ENCODE measurements at places on chromosomes 2 and 18. TPM values are rescaled to one million over a fixed set of nuclear protein-coding genes. Genes with fewer than 3 reads are reported as not detected.

DNA sequence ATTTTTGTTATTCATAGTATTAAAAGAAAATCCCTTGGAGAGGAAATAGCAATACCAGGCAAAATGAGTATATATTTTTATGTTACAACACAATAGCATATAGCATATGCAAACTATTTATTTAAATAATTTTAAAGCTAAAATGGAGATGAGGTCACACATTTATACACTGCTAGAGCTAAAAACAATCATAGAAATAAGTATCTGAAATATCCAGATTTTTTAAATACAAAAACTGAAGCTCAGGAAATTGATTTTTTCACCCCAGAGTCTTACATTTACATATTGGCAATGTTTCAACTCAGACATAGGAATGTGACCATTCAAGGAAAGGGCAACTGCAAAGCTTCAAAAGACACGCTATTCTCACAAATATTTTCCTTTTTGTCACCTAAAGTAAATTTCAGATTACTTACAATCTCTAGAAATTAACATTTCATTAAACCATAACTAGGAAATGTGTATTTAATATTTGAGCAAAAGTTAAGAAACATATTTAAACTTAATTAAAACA is 8.9 kb downstream of the TFPI start:
- DNase-seq, result no peak
- H3K4me1 ChIP-seq, result peaks cover 91% of the 10 kb centered on the region
- H3K4me3 ChIP-seq, result no peak overlapping the region
- no peaks in the 10 kb centered on the region for H3K27me3 ChIP-seq
- H3K36me3 ChIP-seq, result peaks cover 32% of the 10 kb centered on the region
- peak overlapping the region; percentile 90 for H3K27ac ChIP-seq

- no peaks in the 10 kb centered on the region for H3K36me3 ChIP-seq
- no peak for DNase-seq
- H3K27ac ChIP-seq, result no peak overlapping the region
- no peaks in the 10 kb centered on the region for H3K4me1 ChIP-seq
- no peak overlapping the region for H3K4me3 ChIP-seq
Observed at GRCh38 chr2:56510610-56511009, 326.8 kb downstream of the CCDC85A start.

- DNase-seq, result no peak
- peak overlapping the region; percentile 94 for H3K4me3 ChIP-seq
- peaks cover 36% of the 10 kb centered on the region for H3K4me1 ChIP-seq
- peaks cover 7% of the 10 kb centered on the region for H3K27me3 ChIP-seq
- H3K27ac ChIP-seq, result peak overlapping the region; percentile 99
- H3K36me3 ChIP-seq, result peaks cover 25% of the 10 kb centered on the region
Observed at GRCh38 chr2:71069376-71069775, 928 bp downstream of the NAGK start.

PSME4 gene
- 36.2 TPM for total RNA-seq

GRCh38 chr2:105409717-105410116 is 10.9 kb upstream of the FHL2 start:
- H3K27me3 ChIP-seq, result peaks cover 32% of the 10 kb centered on the region
- no peak overlapping the region for H3K4me3 ChIP-seq
- H3K36me3 ChIP-seq, result no peaks in the 10 kb centered on the region
- peaks cover 18% of the 10 kb centered on the region for H3K4me1 ChIP-seq

DNA sequence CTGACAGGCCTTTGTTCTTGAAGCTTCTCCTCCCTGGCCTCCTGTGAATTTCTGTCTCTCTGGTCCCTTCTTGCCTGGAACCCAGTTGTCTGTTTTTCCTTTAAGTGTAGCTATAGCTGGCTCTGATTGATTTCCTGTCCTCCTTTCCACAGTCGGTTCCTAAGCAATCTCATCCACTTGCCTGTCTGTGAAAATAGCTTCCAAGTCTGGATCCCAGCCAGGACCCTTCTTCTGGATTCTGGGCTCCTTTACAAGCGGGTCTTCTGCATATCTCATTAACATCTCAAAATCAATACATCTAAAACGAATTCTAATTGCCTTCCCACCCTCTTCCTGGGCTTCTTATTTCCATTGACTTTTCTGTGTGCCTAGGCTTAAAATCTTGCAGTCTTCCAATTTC is 124.9 kb downstream of the DAW1 start:
- H3K4me1 ChIP-seq, result no peaks in the 10 kb centered on the region
- H3K4me3 ChIP-seq, result no peak overlapping the region
- no peaks in the 10 kb centered on the region for H3K27me3 ChIP-seq

GRCh38 chr2:28673338-28673737 is 78.3 kb upstream of the PPP1CB start:
- no peak overlapping the region for H3K4me3 ChIP-seq
- H3K4me1 ChIP-seq, result peaks cover 8% of the 10 kb centered on the region
- H3K27me3 ChIP-seq, result no peaks in the 10 kb centered on the region
- H3K27ac ChIP-seq, result no peak overlapping the region
- no peak for DNase-seq
- no peaks in the 10 kb centered on the region for H3K36me3 ChIP-seq

GRCh38 chr2:195471163-195471562 is 185.9 kb upstream of the SLC39A10 start:
- DNase-seq, result no peak
- H3K36me3 ChIP-seq, result no peaks in the 10 kb centered on the region
- H3K27ac ChIP-seq, result no peak overlapping the region
- peaks cover 4% of the 10 kb centered on the region for H3K4me1 ChIP-seq

- no peak for DNase-seq
- H3K36me3 ChIP-seq, result no peaks in the 10 kb centered on the region
- H3K27ac ChIP-seq, result peak overlapping the region; percentile 96
- no peaks in the 10 kb centered on the region for H3K27me3 ChIP-seq
- peak overlapping the region; percentile 10 for H3K4me3 ChIP-seq
Observed at GRCh38 chr2:33069894-33070651, 123.3 kb downstream of the LTBP1 start.

GRCh38 chr2:204015118-204015843 is 78.7 kb downstream of the ICOS start:
- H3K36me3 ChIP-seq, result no peaks in the 10 kb centered on the region
- H3K27ac ChIP-seq, result no peak overlapping the region
- no peak for DNase-seq

PCARE gene
- total RNA-seq, result not detected

GKN2 gene
- total RNA-seq, result not detected

HRH4 gene
- total RNA-seq, result not detected

DNA sequence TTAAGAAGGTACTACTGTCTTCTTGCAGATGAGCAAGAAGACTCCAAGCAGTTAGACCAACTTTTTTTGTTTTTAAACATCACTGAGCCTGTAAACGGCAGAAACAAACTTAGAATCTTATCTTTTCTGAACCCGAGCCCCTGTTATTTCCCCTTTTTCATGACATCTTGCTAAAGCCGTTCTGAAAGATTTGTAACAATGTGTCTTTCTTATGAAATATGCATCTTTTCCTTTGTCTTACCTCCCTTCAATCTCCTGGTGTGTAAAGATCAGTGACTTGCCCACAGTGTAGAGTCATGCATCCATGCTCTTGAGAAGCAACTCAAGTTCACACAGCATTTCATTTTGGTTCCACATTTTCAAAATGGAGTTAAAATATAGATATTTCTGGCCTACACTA is 288.8 kb upstream of the CELF4 start:
- no peaks in the 10 kb centered on the region for H3K36me3 ChIP-seq
- no peak for DNase-seq
- H3K27me3 ChIP-seq, result no peaks in the 10 kb centered on the region
- no peaks in the 10 kb centered on the region for H3K4me1 ChIP-seq
- H3K4me3 ChIP-seq, result no peak overlapping the region
- no peak overlapping the region for H3K27ac ChIP-seq

- H3K27me3 ChIP-seq, result no peaks in the 10 kb centered on the region
- no peak overlapping the region for H3K27ac ChIP-seq
- H3K36me3 ChIP-seq, result peaks cover 38% of the 10 kb centered on the region
Observed at GRCh38 chr18:36849288-36850006, 20.5 kb downstream of the KIAA1328 start.

CHRND gene
- total RNA-seq, result not detected

GRCh38 chr2:141068053-141068682 is 1062.6 kb downstream of the LRP1B start:
- DNase-seq, result no peak
- no peaks in the 10 kb centered on the region for H3K4me1 ChIP-seq
- no peaks in the 10 kb centered on the region for H3K36me3 ChIP-seq
- H3K27ac ChIP-seq, result no peak overlapping the region
- H3K4me3 ChIP-seq, result no peak overlapping the region

- H3K4me3 ChIP-seq, result no peak overlapping the region
- no peaks in the 10 kb centered on the region for H3K4me1 ChIP-seq
- no peaks in the 10 kb centered on the region for H3K27me3 ChIP-seq
- DNase-seq, result no peak
Observed at GRCh38 chr2:172198908-172199307, 96.2 kb upstream of the DLX2 start.

DNA sequence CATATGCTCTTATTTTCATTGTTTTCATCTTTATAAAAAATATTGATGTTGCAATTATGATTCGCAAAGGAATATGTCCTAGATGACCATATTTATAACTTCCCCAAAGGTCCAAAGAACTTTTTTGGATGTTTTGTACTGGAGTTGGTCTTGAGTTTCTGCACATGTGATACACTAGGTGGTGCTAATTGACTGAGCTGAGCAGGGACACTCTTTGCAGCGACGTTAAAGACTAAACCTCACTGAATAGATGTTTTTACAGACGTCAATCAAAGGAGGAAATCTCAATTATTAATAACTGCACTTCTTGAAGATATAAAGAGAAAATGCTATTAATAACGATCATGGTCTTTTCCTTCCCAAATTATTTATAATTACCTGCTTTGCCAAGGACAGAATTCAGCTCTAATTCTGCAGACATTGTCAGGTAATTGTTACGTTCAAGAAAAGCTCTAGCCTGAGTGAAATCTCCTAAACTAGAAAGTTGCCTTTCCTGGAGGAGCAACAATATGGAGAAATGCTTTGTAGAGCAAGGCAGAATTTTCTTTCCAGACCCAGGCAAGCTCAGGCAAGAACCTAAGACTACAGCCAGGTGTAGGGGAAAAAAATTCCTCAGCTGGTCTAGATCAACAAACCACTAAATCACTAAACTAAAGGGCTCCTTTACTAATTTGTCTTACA is 119.3 kb upstream of the RBBP8 start:
- H3K27ac ChIP-seq, result no peak overlapping the region
- H3K36me3 ChIP-seq, result no peaks in the 10 kb centered on the region
- H3K4me1 ChIP-seq, result no peaks in the 10 kb centered on the region
- no peak overlapping the region for H3K4me3 ChIP-seq
- no peak for DNase-seq

- H3K4me3 ChIP-seq, result no peak overlapping the region
- peaks cover 8% of the 10 kb centered on the region for H3K27me3 ChIP-seq
- H3K27ac ChIP-seq, result no peak overlapping the region
Observed at GRCh38 chr18:32753656-32754260, 19.1 kb downstream of the KLHL14 start.

- no peaks in the 10 kb centered on the region for H3K36me3 ChIP-seq
- H3K27ac ChIP-seq, result no peak overlapping the region
- peaks cover 3% of the 10 kb centered on the region for H3K27me3 ChIP-seq
- H3K4me1 ChIP-seq, result peaks cover 7% of the 10 kb centered on the region
Observed at GRCh38 chr2:42841344-42841743, 49.0 kb upstream of the HAAO start.

DNA sequence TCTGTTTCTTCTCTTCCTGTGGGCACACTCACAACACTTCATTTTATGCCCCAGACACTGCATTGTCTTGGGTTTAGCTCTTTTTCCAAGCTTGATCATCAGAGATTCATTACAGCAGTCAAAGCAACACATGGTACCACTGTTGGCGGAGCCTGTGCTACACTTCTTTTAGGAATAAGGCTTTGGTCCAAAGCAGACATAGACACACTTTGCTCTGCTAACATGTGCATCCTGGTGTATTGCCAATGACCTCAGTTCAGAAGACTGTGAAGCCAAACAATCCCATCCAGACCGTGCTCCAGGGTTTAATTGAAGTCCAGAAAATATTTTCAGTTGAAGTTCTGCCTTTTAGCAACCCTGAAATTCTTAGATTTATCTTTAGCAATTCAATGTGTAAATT is 354.6 kb upstream of the RAB12 start:
- H3K4me3 ChIP-seq, result no peak overlapping the region
- H3K27me3 ChIP-seq, result no peaks in the 10 kb centered on the region
- peaks cover 33% of the 10 kb centered on the region for H3K36me3 ChIP-seq

ADGRF3 gene
- total RNA-seq, result 0.24 TPM

GRCh38 chr2:100367163-100367562 is 44.9 kb upstream of the LONRF2 start:
- H3K27me3 ChIP-seq, result peaks cover 41% of the 10 kb centered on the region
- H3K4me3 ChIP-seq, result no peak overlapping the region
- peaks cover 6% of the 10 kb centered on the region for H3K4me1 ChIP-seq
- no peak for DNase-seq
- H3K36me3 ChIP-seq, result peaks cover 4% of the 10 kb centered on the region

SNORC gene
- 1.9 TPM for total RNA-seq

ZBTB7C gene
- total RNA-seq, result 0.11 TPM

DNA sequence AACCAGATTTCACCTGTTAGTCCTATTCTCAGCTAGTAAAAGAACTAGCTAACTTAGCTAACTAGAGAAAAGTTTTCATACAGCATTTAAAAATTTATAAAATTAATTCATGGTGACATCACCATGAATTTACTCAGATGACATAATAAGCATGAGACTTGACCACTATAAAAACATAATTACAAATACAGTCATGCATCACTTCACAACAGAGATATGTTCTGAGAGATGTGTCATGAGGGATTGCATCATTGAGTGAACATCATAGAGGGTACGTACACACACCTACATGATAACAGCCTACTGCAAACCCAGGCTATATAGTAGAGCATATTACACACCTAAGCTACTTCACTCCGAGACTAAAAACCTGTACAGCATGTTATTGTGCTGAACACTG is 481.3 kb upstream of the CHAC2 start:
- no peak overlapping the region for H3K27ac ChIP-seq
- H3K4me1 ChIP-seq, result no peaks in the 10 kb centered on the region
- no peak for DNase-seq
- peaks cover 7% of the 10 kb centered on the region for H3K27me3 ChIP-seq
- H3K4me3 ChIP-seq, result no peak overlapping the region
- H3K36me3 ChIP-seq, result no peaks in the 10 kb centered on the region

DNA sequence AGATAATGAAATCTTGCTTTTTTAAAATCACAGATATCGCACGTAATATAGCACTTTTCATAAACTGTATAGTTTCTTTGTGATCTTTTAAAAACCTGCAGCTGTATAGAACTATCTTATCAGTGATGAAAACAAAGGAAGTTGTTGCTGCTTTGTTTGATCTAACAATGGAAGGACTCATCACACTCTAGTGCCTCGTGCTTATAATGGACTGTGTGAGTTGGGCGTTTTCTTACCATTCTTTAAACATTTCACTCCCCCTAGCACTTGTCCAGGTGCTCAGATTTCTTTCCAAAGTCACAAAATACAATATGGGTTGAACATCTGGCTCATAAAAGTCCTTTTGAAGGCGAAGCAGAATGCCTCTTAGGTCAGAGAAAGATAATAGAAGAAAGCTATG is 94.8 kb upstream of the SPATS2L start:
- H3K36me3 ChIP-seq, result no peaks in the 10 kb centered on the region
- no peak overlapping the region for H3K4me3 ChIP-seq
- DNase-seq, result no peak
- H3K4me1 ChIP-seq, result peaks cover 2% of the 10 kb centered on the region
- no peak overlapping the region for H3K27ac ChIP-seq

GRCh38 chr18:76547296-76547695 is 52.3 kb upstream of the ZNF516 start:
- DNase-seq, result peak; percentile 32
- peaks cover 15% of the 10 kb centered on the region for H3K27me3 ChIP-seq
- H3K4me3 ChIP-seq, result no peak overlapping the region
- H3K27ac ChIP-seq, result no peak overlapping the region

- no peak overlapping the region for H3K27ac ChIP-seq
- no peak overlapping the region for H3K4me3 ChIP-seq
- no peaks in the 10 kb centered on the region for H3K36me3 ChIP-seq
Observed at GRCh38 chr2:144595279-144595678, 75.4 kb upstream of the ZEB2 start.

GRCh38 chr2:58917596-58917995 is 676.5 kb upstream of the FANCL start:
- peak overlapping the region; percentile 17 for H3K27ac ChIP-seq
- DNase-seq, result no peak
- H3K27me3 ChIP-seq, result no peaks in the 10 kb centered on the region
- H3K4me1 ChIP-seq, result peaks cover 25% of the 10 kb centered on the region

All from osteocyte (in vitro differentiated cells).